Activated CD4-positive, alpha-beta T cell treated with anti-CD3 and anti-CD28 coated beads for 36 hours (primary cell): ENCODE measurements at places on chromosomes 5 and 9. TPM values are rescaled to one million over a fixed set of nuclear protein-coding genes. Genes with fewer than 3 reads are reported as not detected.

GRCh38 chr9:16575142-16575985, 295.1 kb downstream of the BNC2 start:
- DNase-seq: no peak

- DNase-seq: no peak
Observed at GRCh38 chr9:27047136-27047535, 41.7 kb upstream of the LRRC19 start.

DNA sequence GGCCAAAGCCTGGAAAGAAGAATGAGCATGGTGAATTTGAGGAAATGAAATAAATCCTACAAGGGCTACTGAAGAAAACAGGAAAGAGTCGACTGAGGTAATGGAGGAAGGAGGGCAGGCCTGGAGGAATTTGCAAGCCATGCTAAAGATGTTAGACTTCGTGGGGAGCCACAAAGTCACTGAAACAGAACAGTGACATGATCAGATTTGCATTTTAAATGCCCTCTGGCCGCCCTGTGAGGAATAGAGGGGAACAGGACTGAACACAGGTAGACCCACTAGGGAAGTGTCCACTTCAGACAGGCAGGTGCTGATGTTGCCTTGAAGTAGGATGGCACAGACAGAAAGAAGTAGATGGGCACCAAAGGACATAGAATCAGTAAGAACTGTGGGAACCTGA, 42.8 kb upstream of the RLN1 start:
- DNase-seq: no peak

Gene PRKAA1
- 46.9 TPM for total RNA-seq

Gene GRIN1
- total RNA-seq: not detected

Gene ENC1
- total RNA-seq: 0.67 TPM

Gene DIRAS2
- not detected for total RNA-seq

Gene ZDHHC12
- total RNA-seq: 49.5 TPM

Gene KIF20A
- 76.3 TPM for total RNA-seq

Gene PCDHB12
- not detected for total RNA-seq

- no peak for DNase-seq
Observed at GRCh38 chr5:171371326-171371725, 16.3 kb upstream of the NPM1 start.

- DNase-seq: no peak
Observed at GRCh38 chr5:178797546-178798440, 62.0 kb upstream of the ZNF354B start.
